Activated CD8-positive, alpha-beta memory T cell treated with anti-CD3 and anti-CD28 coated beads for 1 hour (primary cell): ENCODE measurements at places on chromosomes 6 and 20.

- DNase-seq: no peak
These were observed 113.3 kb downstream of the ZFP64 start for GRCh38 chr20:52078289-52078688.

DNA sequence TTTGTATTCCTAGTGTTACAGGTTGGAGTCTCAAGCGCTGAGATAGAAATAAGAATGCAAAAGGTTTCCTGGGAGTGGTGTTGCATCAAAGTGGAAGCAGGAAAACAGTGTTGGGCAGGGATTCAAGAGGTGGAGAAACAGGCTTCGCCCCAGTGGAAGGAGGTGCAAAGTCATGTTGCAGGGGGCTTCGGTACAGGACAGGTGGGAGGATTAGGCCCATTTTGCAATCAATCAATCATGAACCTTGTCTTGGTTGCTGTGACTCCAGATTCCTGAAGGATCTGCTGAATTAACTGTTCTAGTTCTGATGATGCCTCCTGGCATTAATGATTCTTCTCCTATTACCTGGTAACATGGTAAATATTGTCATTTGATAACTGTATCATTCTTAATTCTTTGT, 22.4 kb upstream of the FAM217A start:
- no peak for DNase-seq

DNA sequence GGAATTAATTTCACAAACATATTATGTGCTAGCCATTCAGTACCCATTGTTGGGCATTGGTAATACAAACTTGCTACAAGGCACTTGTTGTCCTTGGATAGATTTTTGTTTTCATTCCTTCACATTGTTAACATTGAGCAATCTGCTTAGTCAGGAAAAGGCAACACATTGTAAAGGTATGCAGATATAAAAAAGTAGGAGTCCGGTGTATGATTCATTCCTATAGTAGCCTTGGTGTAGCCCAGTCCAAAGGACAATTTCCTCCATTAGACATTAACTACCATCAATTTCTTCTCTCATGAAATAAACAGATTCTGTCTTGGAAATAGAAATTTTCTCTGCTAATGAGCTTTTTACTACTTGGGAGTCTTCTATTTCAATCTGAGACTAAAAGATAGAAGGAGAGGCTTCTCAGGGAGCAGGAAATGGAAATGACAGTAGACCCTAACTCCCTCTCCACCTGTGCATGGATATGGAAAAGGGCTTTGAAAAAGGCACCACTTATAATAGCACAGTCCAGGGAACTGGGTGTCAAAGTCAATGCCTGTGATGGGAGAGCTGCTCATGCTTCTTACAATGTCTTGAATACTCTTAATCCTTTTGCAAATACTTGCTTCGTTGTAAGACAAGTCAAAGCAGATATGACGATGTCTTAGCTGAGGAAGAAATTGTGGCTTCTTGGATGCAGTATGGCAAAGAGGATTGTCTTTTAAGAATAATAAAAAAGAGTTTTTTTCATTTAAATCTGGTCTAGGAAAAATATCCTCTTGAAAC, 369.4 kb upstream of the CITED2 start:
- DNase-seq: no peak

DNA sequence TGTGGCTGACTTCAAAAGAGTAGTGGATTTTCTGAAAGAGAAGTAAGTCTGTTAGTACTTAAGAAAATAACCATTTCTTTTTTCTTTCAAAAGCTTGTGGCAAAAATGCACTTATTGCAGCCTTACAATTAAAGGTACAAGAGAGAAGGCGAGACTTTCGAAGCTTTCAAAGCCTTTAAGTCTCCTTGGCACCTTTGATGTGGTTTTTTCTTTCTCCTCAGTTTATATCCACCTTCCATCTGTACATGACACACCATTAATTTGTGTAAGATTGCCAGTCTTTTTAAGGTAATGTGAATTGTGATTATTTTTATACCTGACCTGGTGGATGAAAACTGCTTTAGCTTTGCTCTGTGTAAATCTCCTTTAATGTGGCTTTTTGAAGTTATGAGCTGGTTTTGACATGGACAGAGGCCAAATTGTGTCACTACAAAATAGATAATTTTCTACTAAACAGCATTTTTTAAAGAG, 466.1 kb downstream of the CDKAL1 start:
- DNase-seq: no peak

GRCh38 chr6:168583126-168583525, 142.1 kb downstream of the SMOC2 start:
- no peak for DNase-seq

DNA sequence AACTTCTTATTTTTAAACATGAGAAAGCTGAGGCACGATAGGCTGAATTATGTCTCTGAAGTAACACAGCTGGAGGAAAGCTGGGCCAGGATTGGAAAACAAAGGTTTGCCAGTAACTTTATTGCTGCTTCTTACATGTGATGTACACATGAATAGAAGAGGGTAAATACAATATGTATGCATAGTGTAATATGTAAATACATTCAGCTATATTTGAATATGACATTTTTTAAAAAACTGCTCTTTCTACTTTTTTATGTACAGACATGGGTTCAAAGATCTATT, 90.2 kb downstream of the ADTRP start:
- no peak for DNase-seq

DNA sequence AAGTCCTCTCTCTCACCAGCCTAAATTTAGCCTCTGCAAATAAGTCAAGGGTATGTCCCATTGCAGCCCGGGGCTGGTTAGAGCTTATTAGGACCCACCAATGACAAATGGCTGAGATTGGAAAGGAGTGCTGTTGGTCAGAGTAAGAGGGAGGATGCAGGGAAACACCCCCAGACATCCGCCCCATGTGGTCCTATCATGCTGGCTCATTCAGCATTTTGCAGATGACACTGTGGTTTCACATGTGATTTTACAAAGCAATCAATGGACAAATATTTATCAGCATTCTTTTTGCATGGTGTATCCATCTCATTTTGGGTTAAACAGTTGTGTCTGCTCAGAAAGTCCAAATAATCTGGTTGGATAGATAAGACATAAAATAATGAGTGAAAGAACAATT, 152.2 kb upstream of the EXOC2 start:
- no peak for DNase-seq

- no peak for DNase-seq
These were observed 144.6 kb upstream of the TMEM170B start for GRCh38 chr6:11392778-11393507.

GRCh38 chr6:16727996-16728395, 33.3 kb downstream of the ATXN1 start:
- DNase-seq: no peak

GRCh38 chr20:54219751-54220426, 12.0 kb downstream of the PFDN4 start:
- DNase-seq: no peak

- DNase-seq: no peak
These were observed 346.3 kb downstream of the QKI start for GRCh38 chr6:163760860-163761259.

- DNase-seq: no peak
These were observed 73.1 kb downstream of the NDUFAF5 start for GRCh38 chr20:13857961-13858360.

DNA sequence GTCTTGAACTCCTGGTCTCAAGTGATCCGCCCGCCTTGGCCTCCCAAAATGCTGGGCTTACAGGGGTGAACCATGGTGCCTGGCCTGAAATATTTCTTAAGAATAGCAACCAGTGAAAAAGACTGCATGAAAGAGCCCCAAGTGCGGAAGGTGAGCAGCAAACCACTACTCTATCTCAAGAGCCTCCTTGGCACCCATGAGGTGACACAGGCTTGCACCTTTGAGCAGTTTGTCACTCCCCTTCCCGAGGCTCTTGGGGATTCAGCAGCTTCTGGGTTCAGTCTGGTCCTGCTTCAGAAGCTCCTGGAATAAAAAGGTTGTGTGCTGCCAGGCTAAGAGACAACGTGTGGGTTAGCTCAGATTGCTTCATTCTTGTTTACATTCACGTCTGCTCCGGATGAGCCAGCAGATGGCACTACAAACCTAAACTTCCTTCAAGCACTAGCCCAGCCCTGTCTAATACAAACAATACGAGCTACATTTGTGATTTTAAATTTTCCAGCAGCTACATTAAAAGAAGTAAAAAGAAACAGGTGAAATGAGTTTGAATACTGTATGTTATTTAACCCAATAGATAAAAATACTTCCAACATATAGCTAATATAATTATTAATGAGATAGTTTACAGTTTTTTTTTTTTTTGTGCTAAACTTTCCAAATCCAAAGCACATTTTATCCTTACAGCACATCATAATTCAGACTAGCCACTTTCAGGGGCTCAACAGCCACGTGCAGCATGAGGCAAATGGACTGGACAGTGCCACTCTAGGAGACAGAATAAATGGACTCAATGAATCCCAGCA, 46.2 kb downstream of the GJA10 start:
- DNase-seq: peak; percentile 35

GRCh38 chr6:130369831-130370230, 4.0 kb downstream of the TMEM200A start:
- DNase-seq: no peak

DNA sequence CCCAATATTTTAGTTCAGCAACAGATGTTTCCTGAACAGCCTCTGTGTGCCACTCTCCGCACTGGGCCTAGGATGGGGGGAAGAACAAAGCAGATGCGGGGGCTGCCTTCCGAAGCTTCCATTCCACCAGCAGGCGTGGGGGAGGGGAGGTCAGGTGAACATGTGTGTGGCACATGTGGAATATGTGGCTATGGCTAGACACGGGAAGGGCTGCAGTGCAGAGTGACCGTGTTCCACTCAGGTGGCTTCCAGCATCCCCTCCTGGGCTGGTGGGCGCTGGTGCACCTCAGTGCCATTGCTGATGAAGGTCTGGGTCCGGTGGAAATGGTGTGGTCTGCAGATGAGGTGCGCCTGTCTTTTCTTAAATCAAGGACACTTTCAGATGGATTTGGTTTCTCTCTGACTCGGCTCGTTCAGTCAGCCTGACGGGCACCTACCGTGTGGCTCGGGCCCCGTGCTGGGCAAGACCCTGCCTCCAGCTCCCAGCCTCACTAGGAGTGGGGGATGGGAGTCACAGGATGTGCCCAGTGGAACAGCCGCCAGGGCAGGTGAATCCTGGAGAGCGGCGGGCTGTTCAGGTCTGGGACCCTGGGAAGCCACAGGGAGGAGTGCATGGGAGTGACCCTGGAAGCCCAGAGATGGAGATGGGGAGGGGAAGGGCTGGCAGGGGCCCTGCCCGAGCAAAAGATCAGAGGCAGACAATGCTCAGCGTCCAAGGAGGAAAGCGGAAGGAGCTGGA, 111.0 kb downstream of the SYCP2 start:
- no peak for DNase-seq

DNA sequence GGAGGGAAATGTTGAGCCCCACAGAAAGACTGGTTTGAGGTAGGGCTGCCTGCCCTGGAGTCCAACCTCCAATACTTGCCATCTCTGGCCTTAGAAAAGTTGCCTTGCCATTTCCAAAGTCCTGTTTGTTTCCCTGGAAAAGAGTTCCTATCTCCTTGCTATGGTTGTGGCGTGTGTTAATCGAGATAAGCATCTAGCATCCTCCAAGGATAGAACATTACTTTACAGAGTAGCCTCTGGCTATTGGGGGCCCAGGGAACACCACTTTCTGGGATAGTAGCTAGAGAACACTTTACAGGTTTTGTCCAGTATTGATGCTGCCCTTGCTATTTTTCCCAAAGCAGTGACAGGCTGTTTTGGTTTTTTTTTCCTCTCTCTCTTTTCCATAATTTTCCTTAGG, 57.4 kb upstream of the SASH1 start:
- no peak for DNase-seq

DNA sequence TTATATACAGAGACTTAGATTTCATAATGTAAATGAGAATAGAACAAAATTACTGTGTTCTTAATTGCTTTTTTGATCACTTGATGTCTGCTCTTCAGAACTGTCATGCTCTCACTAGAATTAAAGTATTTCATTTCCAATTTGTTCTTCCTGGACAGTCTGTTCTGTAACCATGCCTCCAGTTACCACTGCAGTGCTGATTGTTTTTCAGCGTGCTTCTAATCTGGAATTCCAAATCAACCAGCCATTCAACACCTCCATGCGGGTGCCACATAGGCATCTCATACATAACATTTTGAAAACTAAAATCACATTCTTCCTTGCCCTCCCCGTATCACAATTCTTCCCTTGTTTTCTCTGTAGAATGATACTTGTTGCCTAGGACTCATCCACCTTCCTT, 132.8 kb downstream of the QKI start:
- no peak for DNase-seq
